ELF-1 (cell line): ENCODE measurements at places on chromosomes 2 and 18.

DNA sequence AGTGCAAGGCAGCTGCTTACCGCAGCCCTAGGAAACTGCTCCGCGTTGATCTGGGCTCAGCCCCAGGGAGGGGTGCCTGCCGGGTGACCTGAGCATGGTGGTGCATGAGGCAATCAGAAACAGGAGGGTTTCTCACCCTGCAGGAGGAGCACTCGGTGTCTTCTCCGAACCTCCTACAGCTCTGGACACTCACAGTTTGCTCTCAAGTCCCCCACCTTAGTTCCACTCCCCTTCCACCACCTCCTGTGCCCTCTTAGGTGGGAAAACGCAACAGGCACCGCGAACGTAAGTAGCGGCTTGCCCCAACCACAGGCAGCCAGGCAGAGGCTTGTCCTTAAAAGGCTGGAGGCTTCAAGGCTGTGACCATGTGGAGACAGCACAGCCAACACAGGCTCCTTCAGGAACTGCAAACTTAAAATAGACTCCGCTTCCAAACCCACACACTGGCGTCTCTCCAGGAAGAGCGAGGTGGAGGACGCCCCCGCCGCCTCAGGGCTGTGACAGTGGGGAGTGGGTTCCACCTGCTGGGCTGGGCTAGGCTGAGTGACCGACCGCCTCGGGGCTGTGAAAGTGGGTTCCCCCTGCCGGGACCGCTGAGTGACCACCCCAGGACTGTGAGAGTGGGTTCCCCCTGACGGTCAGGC lies 71.6 kb downstream of the NDUFA10 start:
- no peak for DNase-seq

GRCh38 chr18:74456349-74457042 lies 612 bp downstream of the DIPK1C start:
- no peak for DNase-seq

DNA sequence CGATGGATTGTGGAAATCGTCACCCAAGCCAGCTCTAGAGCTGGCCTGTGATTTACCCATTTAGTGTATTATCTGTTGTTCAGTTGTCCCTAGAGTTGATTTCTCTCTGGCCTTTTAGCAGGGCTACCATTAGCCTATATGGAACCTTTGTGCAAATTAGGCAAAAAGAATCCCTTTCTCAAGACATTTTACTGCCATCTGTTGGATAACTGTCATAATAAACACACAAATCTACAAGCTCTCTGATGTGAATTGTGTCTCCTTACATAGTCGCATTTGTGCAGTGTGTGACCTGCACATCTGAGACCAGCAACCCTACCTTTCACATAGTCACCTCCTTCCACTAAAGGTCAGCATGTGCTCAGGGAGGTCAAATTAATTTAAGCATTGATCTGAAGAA lies 34.0 kb downstream of the LOXHD1 start:
- no peak for DNase-seq

- DNase-seq = no peak
Observed at GRCh38 chr18:11906926-11907874, 917 bp downstream of the MPPE1 start.

- DNase-seq = no peak
Observed at GRCh38 chr2:177298191-177298590, 33.7 kb upstream of the NFE2L2 start.

- DNase-seq = no peak
Observed at GRCh38 chr2:28749526-28749925, 2.1 kb upstream of the PPP1CB start.

- DNase-seq = no peak
Observed at GRCh38 chr2:73037947-73038585, 33.4 kb downstream of the SFXN5 start.

GRCh38 chr2:78020491-78020890 lies 498.3 kb upstream of the LRRTM4 start:
- DNase-seq = no peak
